ENCODE measurements at places on chromosomes 3 and 15.

DNA sequence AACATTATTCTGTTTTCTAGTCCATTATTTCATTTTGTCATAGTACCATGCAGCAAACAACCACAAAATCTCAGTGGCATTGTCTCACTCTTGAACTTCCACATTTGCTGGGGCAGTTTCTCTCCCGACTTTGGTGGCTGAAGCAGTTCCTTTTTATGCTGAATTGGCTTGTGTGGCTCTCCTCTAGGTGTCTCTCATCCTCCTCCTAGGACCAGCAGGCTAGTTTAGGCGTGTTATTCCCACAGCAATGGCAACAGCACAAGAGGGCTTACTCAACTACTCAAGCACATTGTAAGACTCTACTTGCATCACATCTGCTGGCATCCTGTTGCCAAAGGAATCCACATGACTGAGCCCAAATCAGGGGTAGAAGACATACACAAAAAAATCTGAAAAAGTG, 201.8 kb upstream of the KCNH8 start:
- no peak overlapping the region for H3K4me3 ChIP-seq
- peak; percentile 24 for DNase-seq
- no peaks in the 10 kb centered on the region for H3K36me3 ChIP-seq
- no peaks in the 10 kb centered on the region for H3K27me3 ChIP-seq

- H3K27me3 ChIP-seq: no peaks in the 10 kb centered on the region
- no peak for DNase-seq
- H3K4me3 ChIP-seq: no peak overlapping the region
Observed at GRCh38 chr3:194031867-194032635, 103.9 kb upstream of the HES1 start.

DNA sequence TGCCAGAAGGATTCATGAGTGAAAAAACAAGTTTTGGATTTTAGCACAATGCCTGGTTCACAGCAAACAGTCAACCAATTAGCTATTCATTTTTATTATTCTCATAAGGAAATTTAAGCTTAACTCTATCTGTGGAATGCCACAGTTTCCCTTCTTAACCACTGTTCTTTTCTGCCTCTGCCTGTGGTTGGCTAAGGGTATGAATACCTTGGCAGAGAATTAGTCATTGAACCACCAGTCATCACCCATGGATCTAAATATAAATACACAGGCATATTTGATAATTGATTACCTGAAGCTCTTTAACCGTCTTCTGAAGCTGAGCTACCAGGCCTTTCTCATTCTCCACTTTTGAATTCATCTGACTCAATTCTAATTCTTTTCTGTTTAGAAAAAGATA, 79.9 kb downstream of the MYH15 start:
- DNase-seq: no peak
- H3K27me3 ChIP-seq: no peaks in the 10 kb centered on the region
- no peaks in the 10 kb centered on the region for H3K4me1 ChIP-seq
- H3K4me3 ChIP-seq: no peak overlapping the region
- H3K27ac ChIP-seq: no peak overlapping the region

- no peaks in the 10 kb centered on the region for H3K27me3 ChIP-seq
- no peak overlapping the region for H3K4me3 ChIP-seq
- H3K36me3 ChIP-seq: no peaks in the 10 kb centered on the region
- H3K27ac ChIP-seq: no peak overlapping the region
- DNase-seq: peak; percentile 83
Observed at GRCh38 chr15:23690450-23690852, 3.3 kb upstream of the NDN start.

DNA sequence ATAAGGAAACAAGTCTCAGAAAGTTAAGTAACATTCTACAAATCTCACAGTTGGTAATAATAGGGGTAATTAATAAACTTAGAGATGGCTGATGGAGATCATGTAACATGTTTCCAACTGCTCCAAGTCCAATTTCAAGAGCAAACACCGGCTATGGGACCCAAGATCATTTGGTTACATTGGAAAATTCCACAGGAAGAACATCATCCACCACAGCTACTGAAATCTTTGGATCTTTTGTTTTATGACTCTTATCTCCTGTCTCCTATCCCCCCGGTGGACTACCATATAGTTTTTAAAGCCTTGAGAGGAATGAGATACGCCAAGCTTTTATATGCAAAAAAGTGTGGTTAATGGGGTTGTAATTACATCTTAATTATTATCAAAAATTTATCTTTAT, 216.1 kb downstream of the WNT5A start:
- no peaks in the 10 kb centered on the region for H3K27me3 ChIP-seq
- no peaks in the 10 kb centered on the region for H3K36me3 ChIP-seq
- no peak for DNase-seq
- no peak overlapping the region for H3K4me3 ChIP-seq

- H3K27ac ChIP-seq: no peak overlapping the region
- no peaks in the 10 kb centered on the region for H3K27me3 ChIP-seq
- H3K4me3 ChIP-seq: no peak overlapping the region
- no peaks in the 10 kb centered on the region for H3K4me1 ChIP-seq
- DNase-seq: no peak
- H3K36me3 ChIP-seq: no peaks in the 10 kb centered on the region
Observed at GRCh38 chr3:81743096-81744025, 18.1 kb downstream of the GBE1 start.

DNA sequence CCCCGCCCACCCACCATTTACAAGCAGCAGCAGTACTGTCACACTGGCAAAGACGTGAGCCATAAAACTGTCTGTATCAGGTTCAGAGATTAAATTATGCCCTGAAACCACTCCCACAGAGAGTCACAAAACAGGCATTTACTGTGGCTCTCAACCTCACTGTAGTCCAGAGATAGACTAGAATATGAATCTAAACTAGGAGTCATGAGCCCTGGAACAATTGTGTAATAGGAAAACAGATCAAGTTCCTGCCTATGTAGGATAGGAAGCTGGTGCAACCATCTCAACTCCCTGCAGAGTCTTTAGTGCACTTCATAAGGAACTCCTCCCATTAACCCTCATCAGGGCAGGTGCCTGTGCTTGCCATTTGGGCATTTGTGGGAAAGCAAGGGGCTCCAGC, 61.7 kb downstream of the FAM227B start:
- no peak overlapping the region for H3K27ac ChIP-seq
- no peak for DNase-seq
- no peaks in the 10 kb centered on the region for H3K4me1 ChIP-seq
- no peaks in the 10 kb centered on the region for H3K36me3 ChIP-seq
- no peak overlapping the region for H3K4me3 ChIP-seq
- no peaks in the 10 kb centered on the region for H3K27me3 ChIP-seq

DNA sequence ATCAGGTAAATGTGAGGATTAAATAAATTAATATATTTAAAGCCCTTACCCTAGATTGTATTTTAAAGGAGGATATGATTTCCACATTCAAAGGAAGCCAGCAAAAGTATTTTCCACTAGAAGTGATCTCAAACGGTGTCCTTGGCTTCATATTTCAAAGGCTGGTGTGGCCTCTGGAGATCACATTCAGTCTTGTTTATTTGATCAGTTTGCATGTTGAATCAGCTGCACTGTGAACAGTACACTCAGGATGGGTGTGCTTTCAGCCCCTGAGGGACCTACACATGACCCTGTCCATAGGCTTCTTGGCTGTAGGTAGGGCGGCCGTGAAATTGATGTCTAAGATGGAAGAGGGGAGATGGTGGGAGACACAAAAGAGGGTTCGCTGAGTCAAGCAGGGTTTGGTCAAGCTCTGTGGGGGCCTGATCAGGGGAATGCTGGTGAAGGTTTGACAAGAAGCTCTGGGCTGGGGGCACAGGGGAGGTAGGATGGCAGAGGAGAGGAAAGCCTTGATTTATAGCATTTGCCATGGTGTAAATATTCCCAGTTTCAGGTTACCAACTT, 21.9 kb downstream of the CYP8B1 start:
- no peaks in the 10 kb centered on the region for H3K27me3 ChIP-seq
- H3K27ac ChIP-seq: no peak overlapping the region

All from neural progenitor cell (in vitro differentiated cells).